Hepatocyte (in vitro differentiated cells): ENCODE measurements at places on chromosomes 6 and 20. TPM values are rescaled to one million over a fixed set of nuclear protein-coding genes. Genes with fewer than 3 reads are reported as not detected.

GRCh38 chr6:147131532-147132128, 72.6 kb upstream of the STXBP5 start:
- peak; percentile 8 for DNase-seq

- DNase-seq, result no peak
Measured at GRCh38 chr6:19891451-19891850, 54.3 kb downstream of the ID4 start.

GRCh38 chr6:72464791-72465691, 156.8 kb upstream of the KCNQ5 start:
- peak; percentile 19 for DNase-seq

DNA sequence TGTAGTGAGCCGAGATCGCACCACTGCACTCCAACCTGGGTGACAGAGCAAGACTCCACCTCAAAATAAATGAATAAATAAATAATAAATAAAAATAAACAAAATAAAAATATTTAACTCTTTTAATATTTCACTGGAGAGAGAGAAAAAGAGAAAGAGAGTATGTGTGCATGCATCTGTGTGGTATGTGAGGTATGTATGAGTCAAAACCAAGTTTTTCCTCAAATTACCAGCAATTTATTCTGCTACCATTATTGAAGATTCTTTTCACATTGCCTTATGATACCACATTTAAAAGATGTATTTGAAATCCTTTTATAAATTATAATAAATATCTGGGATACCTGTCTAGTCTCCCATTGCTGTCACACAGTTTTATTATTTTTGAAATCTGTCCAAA, 122.1 kb downstream of the CD164 start:
- no peak for DNase-seq

- no peak for DNase-seq
Measured at GRCh38 chr6:117399924-117400323, 25.8 kb downstream of the ROS1 start.

GRCh38 chr6:137806914-137807682, 60.0 kb upstream of the TNFAIP3 start:
- DNase-seq, result no peak

GRCh38 chr6:161651949-161652348, 378.1 kb upstream of the AGPAT4 start:
- no peak for DNase-seq

DNA sequence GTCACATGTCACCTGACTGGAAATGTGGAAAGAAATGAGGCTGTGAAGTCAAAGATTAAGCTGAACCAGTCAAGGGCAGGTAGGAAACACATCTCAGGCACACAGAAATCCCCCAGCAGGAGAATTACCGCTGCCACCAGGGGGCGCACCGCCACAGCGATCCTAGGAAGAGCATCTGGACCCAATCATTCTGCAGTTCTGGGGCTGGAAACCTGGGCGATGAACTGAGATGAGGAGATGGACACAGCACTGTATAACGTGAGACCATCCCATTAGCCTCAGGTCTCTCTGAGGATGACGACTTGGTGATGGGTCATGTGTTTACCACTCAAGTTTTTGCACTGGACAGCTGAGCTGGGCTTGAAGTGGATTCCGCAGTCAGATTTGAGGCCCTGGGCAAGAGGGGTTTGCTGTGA, 6.5 kb upstream of the SLC24A3 start:
- peak; percentile 84 for DNase-seq

DNA sequence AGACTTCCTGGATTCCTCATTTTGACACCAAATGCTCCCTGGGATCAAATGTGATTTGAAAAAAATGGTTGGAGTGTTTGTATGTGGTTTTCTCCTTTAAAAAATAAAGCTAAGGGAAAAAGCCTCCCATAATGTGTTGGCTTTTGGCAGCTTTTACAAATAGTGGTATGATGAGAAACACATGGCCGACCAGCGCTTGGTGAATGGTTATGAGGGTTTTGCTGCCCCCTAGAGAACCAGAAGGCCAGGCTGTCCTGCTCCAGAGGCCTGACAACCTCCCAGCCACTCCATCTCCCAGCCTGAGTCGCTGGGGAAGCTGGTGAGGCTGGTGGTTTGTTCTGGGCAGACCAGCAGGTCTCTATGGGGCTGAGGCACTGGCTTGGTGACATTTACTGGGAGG, 69.3 kb downstream of the CLIC5 start:
- DNase-seq, result peak; percentile 74

GRCh38 chr6:133083248-133083967, 157.7 kb upstream of the EYA4 start:
- DNase-seq, result no peak

DNA sequence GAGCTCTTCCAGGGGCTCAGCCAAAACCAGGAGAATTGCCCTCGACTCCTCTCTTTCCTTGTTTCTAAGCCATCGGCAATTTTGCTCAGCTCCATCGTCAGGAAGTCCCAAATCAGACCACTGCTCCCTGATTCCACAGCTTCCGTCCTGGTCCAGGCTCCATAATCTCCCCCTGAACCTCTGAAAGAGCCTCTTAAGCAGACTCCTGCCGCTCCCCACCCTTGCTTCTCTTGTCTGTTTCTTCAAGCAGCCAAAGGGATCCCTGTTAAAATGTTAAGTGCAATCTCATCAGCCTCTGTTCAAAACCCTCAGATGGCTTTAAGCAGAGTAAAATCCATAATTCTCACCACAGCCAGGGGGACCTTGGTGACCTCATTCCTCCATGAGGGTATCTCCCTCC, 244.7 kb upstream of the SPTLC3 start:
- DNase-seq, result no peak

GRCh38 chr20:38308047-38308438, 4.1 kb downstream of the BPI start:
- DNase-seq, result no peak

GRCh38 chr20:23625236-23625964, 12.4 kb downstream of the CST3 start:
- DNase-seq, result no peak

DNA sequence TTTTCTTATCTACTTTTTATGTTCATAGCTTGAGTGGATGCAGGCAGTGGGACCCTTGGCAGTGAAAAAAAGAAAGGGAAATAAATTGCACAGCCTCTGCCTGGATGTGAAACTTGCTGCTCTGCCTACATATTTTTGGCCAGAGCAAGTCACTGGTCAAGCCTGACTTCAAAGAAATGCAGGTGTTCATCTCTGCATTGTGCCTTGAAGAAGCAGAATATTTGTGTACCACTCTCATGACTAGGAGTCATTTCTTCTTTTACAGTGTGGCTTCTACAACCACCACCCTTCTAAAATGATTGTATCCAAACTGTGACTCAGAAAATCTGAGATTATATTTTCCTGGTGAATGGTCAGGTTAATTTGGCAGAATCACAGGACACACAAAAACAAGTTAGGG, 2.5 kb upstream of the KATNA1 start:
- DNase-seq, result no peak

DNA sequence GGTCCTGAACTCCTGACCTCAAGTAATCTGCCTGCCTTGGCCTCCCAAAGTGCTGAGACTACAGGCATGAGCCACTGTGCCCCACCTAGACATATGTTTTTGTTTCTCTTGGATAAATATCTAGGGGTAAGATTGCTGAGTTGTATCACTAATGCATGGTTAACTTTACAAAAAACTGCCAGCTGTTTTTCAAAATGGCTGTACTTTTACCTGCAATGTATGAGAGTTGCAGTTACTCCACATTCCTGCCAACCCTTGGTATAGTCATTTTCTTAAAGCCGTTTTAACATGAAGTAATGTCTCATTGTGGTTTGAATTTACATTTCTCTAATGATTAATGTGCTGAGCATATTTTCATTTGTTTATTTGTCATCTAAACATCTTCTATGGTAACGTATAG, 289.7 kb downstream of the UTRN start:
- DNase-seq, result no peak

DNA sequence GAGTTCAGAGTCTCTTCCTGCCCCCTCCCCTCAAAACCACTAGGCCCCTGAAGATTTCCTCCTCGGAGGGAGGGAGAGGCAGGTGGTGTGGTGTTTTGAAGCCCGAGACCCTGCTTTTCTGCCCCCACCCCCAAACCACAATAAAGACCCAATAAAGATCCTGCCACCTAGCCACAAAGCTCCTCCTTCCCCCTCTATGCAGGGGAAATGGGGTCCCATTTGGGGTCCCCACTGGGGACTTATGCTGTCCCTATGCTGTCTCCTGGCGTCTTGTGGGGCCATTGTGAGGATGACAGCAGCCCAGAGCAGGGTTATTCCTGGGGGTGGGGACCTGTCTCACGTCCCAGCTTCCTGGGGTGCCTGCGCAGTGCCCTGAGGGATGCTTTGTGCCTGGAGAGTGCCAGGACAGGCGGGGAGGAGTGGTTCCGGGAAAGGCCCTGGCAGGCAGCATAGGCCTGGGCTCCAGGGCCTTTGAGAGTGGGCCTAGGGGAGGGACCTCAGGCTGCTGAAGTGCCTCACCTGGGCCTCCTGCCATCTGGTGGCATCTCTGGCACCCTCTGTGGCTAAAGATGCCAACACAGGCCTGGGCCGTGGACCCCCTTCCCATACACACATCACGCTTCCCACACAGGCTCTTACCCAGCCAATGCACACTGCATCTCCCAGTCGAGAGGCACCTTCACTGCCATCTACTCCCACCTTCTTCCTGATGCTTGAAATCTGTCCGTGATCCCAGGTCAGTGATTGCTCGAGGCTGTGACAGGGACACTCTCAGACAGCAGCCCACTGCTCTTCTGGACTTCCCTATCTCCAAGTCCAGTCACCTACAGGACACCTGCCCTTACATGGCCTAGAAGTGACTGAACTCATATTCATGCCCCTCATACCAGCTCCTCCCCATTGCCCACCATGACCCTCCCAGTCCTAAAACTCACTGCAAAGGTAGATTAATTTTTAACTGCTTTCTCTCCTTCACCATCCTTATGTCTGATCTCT, 7.9 kb upstream of the ARMC12 start:
- DNase-seq, result no peak

DNA sequence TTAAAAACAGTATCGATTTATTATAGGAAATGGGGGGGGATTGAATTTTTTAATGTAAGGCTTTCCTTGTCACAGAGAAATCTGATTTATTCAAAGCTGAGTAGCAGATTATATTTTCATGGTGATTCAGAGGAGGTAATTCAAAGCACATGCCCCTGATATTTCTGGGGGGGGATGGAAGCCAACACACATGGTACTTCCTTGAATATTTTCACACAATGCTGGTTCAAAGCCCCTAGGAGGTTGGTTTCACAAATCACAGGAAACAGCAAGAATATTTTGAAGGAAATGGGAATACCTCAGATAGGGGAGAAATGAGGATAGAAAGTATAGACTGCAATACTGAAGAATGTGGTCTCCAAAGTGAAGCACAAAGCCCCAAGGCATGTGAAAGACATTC, 98.8 kb downstream of the RTN4IP1 start:
- DNase-seq, result no peak

- peak; percentile 90 for DNase-seq
Measured at GRCh38 chr6:28542440-28543296, 17.0 kb downstream of the GPX5 start.

GRCh38 chr6:21592953-21593352, 598 bp upstream of the SOX4 start:
- no peak for DNase-seq

- DNase-seq, result no peak
Measured at GRCh38 chr20:20733943-20734342, 21.5 kb upstream of the RALGAPA2 start.

DNA sequence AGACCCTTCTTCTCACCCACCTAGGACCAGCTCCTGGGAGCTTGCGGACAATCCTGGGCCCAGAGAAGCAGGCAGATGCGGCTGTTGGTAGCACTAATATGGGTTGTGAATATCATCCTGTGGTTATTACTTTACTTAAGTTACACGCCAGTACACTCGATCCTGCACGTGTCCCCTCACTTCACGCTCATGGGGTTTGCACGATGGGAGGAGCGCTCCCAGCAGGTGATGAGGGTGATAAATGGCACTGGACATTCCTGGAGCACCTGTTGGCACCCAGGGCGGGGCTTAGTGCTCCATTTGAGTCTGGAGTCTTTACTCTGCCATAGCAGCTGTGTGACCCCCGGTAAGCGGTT, 335.1 kb downstream of the PREX1 start:
- DNase-seq, result no peak

DNA sequence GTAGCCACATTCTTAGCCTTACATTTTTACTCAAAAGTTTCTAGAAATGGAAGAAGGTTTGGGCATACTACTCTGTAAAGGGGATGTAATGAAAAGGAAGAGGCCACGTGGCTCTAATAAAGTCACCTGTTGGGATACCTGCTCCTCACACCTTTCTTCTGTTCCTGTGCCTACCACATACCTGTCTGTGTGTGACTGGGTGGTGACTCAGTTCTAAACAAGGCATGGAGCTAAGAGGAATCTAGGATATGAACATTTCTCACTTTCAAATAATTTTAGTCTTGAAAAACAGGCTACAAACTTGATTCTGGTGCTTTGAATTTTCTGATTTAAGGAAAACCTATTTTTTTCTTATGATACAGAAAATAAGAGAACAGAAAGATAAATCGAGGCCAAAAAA, 363.6 kb downstream of the RFPL4B start:
- no peak for DNase-seq

- DNase-seq, result no peak
Measured at GRCh38 chr6:26223228-26223627, 136.0 kb downstream of the HFE start.

DNA sequence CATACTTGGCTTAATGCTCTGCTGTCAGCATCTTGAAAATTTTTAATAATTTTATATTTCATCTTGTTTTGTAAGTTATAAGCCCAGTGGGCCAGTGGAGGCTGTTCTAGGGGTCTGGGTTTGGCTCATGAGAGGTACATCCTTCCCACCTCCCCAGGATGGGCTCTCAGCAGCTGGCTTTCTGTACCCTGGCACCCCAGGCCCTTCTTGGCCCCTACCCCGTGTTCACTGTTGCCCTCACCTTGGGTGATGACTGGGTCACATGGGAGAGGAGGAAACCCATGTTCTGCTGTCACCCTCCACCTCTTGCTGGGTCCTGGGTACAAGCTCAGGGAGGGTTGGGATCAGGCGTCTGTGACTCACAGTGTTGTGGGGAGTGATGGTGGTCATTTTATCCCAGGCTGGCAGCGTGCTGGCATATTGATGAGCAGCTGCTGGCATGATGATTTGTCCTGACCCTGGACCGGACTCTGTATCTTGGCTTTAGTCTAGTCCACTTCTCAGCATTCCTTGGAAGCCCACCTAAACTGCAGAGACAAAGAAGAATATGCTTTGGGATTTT, 34.6 kb downstream of the SLC16A10 start:
- DNase-seq, result no peak

Gene UST
- 7.0 and 8.0 TPM in 2 replicates for polyA plus RNA-seq

Gene HLA-DQB1
- polyA plus RNA-seq, result 13.0 and 15.2 TPM in 2 replicates

Gene MPIG6B
- polyA plus RNA-seq, result 0.33 TPM in 1 of 2 replicates, not detected in the other

Gene SOX18
- polyA plus RNA-seq, result 1.9 and 2.0 TPM in 2 replicates

Gene SLC24A3
- 0.48 and 1.3 TPM in 2 replicates for polyA plus RNA-seq

Gene DEFB124
- polyA plus RNA-seq, result not detected in 2 replicates

Gene C6orf141
- polyA plus RNA-seq, result 4.2 and 4.5 TPM in 2 replicates

Gene ENPP5
- 6.7 and 7.0 TPM in 2 replicates for polyA plus RNA-seq

Gene WTAP
- polyA plus RNA-seq, result 84.6 and 88.1 TPM in 2 replicates
